IMR-90 (cell line): ENCODE measurements at places on chromosomes 7 and 10. TPM values are rescaled to one million over a fixed set of nuclear protein-coding genes. Genes with fewer than 3 reads are reported as not detected.

GRCh38 chr10:121522831-121523230 is 75.4 kb downstream of the FGFR2 start:
- H3K27me3 ChIP-seq, result no peaks in the 10 kb centered on the region
- no peak overlapping the region for H3K4me3 ChIP-seq
- H3K4me1 ChIP-seq, result no peaks in the 10 kb centered on the region
- no peak for DNase-seq
- no peak overlapping the region for H3K27ac ChIP-seq

INMT gene
- total RNA-seq, result 1.7 and 2.2 TPM in 2 replicates

- H3K4me3 ChIP-seq, result peak overlapping the region; percentile 40
- peaks cover 9% of the 10 kb centered on the region for H3K36me3 ChIP-seq
- H3K27me3 ChIP-seq, result no peaks in the 10 kb centered on the region
- peaks cover 18% of the 10 kb centered on the region for H3K4me1 ChIP-seq
- peak; percentile 72 for DNase-seq
Measured at GRCh38 chr7:27143950-27144780, 684 bp upstream of the HOXA5 start.

DNA sequence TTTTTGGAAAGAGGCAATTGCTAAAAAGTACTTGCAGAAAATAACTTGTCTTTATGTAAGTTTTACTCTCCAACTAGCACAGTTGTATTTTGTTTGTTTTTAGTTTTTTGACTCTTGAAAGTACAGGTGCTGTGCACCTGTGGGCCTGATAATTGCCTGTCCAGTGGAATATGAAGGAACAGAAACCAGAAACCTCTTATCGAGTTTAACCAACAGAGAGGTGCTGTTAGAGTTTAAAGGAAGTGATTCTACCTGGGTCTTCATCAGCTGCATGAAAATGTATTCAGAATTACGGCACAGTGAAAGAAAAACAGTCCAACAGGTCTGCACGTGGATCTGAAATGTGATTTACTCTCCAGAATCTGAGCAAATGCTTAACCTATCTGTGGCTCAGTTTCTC is 326.6 kb upstream of the POM121L12 start:
- no peaks in the 10 kb centered on the region for H3K4me1 ChIP-seq
- DNase-seq, result no peak
- H3K27ac ChIP-seq, result no peak overlapping the region

HOGA1 gene
- 0.36 and 0.56 TPM in 2 replicates for total RNA-seq

ZNF138 gene
- total RNA-seq, result 3.6 and 6.1 TPM in 2 replicates

DNA sequence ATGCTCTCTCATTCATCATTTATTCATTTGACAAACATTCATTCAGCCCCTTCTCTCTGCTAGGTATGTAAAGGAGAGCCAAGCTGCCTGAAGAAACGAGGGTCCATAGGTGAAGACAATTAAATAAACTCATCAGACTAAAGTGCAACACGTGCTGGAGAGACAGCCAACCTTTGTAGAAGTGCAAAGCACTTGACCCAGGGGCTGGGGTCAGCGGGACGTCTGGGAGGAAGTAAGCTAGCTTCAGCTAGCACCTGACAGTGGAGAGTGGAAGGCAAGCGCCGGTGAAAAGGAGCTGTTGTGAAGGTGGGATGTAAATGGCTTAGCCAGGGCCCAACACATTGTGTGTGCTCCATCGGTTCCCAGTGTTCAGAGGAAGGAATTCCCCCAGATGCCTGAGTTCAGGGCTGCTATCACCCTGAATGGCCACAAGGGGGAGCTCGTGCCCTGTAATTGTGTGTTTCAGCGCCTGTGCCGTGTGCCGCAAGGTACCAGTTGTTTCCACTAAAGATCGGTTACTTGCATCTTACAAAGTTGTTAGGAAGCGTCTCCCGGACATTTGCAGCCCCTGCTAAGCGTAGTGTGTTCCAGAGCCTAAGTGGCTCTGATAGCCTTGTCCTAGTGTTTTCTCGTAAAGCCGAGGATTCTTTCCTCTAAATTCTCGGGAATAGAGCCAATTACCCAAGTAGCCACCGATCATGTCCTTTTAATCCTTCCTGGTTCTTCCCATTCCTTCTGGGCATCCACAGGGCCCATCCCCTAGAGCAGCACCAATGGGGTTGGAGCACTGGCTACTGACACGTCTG is 30.6 kb downstream of the TLX1 start:
- peak overlapping the region; percentile 28 for H3K4me3 ChIP-seq
- peaks cover 40% of the 10 kb centered on the region for H3K27me3 ChIP-seq
- H3K27ac ChIP-seq, result no peak overlapping the region
- no peaks in the 10 kb centered on the region for H3K36me3 ChIP-seq
- DNase-seq, result peak; percentile 65
- no peaks in the 10 kb centered on the region for H3K4me1 ChIP-seq

LDB3 gene
- total RNA-seq, result 0.28 and 0.36 TPM in 2 replicates

DNA sequence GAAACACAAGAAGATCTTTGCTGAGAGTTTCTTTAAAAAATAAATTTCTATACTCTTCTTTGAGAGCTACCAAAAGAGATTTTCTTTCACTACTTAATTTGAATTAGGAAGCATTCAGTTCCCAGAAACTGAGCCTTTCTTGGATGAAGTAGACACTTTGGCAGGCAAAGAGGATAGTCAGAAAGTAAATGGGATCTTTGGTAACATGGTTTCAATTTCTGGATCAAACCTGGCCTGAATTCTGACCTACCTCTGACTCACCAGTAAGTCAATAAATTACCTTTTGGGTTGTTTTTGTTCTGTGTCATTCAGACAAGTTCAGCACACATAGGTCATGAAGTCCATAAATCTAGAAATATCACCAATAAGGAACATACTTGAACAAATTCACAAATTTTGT is 26.8 kb upstream of the CABCOCO1 start:
- H3K27ac ChIP-seq, result peak overlapping the region; percentile 33; the same call in 1 of the 2 replicates
- H3K4me3 ChIP-seq, result no peak overlapping the region
- H3K36me3 ChIP-seq, result no peaks in the 10 kb centered on the region
- peak; percentile 76 for DNase-seq
- peaks cover 12% of the 10 kb centered on the region for H3K4me1 ChIP-seq

GRCh38 chr7:47647181-47647917 is 65.4 kb upstream of the TNS3 start:
- H3K36me3 ChIP-seq, result no peaks in the 10 kb centered on the region
- H3K4me3 ChIP-seq, result no peak overlapping the region
- H3K27me3 ChIP-seq, result no peaks in the 10 kb centered on the region; the same call in 1 of the 2 replicates
- H3K4me1 ChIP-seq, result peaks cover 24% of the 10 kb centered on the region
- no peak for DNase-seq

DNA sequence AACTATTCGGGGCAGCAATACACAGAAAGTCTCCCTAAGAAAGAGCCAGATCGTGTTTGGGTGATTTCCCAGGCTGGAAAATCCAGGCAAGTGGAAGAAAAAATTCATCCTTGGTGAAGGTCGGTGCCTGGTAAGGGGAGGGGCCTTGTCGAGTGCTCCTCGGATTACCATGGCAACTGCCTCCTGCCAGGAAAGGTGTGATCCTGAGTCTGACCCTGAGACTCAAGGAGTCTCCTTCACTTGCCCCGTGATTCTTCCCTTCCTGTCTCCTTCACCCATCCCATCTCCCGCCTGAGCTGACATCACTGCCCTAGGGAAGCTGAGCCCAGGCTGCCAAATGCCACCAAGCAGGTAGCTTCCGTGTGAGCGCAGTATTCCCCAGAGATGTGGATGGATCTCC is 112.2 kb downstream of the MYL10 start:
- H3K4me3 ChIP-seq, result no peak overlapping the region
- H3K4me1 ChIP-seq, result peaks cover 25% of the 10 kb centered on the region
- peaks cover 5% of the 10 kb centered on the region; the same call in 1 of the 2 replicates for H3K27me3 ChIP-seq
- no peak overlapping the region for H3K27ac ChIP-seq
- DNase-seq, result no peak
- H3K36me3 ChIP-seq, result no peaks in the 10 kb centered on the region

- no peak for DNase-seq
- H3K4me3 ChIP-seq, result no peak overlapping the region
- H3K27me3 ChIP-seq, result no peaks in the 10 kb centered on the region
- H3K36me3 ChIP-seq, result no peaks in the 10 kb centered on the region
- no peaks in the 10 kb centered on the region for H3K4me1 ChIP-seq
Measured at GRCh38 chr7:148334959-148335577, 255.5 kb upstream of the C7orf33 start.

GRCh38 chr10:94183666-94184264 is 179.0 kb downstream of the NOC3L start:
- H3K36me3 ChIP-seq, result no peaks in the 10 kb centered on the region
- peak; percentile 100 for DNase-seq
- peaks cover 13% of the 10 kb centered on the region for H3K4me1 ChIP-seq
- H3K27ac ChIP-seq, result peak overlapping the region; percentile 91; the same call in 1 of the 2 replicates
- H3K27me3 ChIP-seq, result no peaks in the 10 kb centered on the region

GRCh38 chr10:76723844-76724243 is 913.8 kb downstream of the KCNMA1 start:
- no peak for DNase-seq
- peaks cover 6% of the 10 kb centered on the region for H3K27me3 ChIP-seq
- H3K36me3 ChIP-seq, result no peaks in the 10 kb centered on the region
- H3K4me1 ChIP-seq, result no peaks in the 10 kb centered on the region
- H3K27ac ChIP-seq, result no peak overlapping the region

GALNT11 gene
- 24.4 and 31.9 TPM in 2 replicates for total RNA-seq

CLDN3 gene
- 0.18 TPM in 1 of 2 replicates, not detected in the other for total RNA-seq

GRCh38 chr10:124949543-124949942 is 7.6 kb downstream of the ZRANB1 start:
- H3K4me1 ChIP-seq, result peaks cover 8% of the 10 kb centered on the region
- peak; percentile 26 for DNase-seq
- H3K27ac ChIP-seq, result no peak overlapping the region; the same call in 1 of the 2 replicates
- H3K4me3 ChIP-seq, result no peak overlapping the region
- H3K27me3 ChIP-seq, result no peaks in the 10 kb centered on the region
- H3K36me3 ChIP-seq, result peaks cover 18% of the 10 kb centered on the region

GRCh38 chr7:33432821-33433220 is 303.5 kb downstream of the BBS9 start:
- H3K36me3 ChIP-seq, result no peaks in the 10 kb centered on the region
- H3K27me3 ChIP-seq, result no peaks in the 10 kb centered on the region
- no peaks in the 10 kb centered on the region for H3K4me1 ChIP-seq
- H3K27ac ChIP-seq, result no peak overlapping the region
- no peak overlapping the region for H3K4me3 ChIP-seq

DNA sequence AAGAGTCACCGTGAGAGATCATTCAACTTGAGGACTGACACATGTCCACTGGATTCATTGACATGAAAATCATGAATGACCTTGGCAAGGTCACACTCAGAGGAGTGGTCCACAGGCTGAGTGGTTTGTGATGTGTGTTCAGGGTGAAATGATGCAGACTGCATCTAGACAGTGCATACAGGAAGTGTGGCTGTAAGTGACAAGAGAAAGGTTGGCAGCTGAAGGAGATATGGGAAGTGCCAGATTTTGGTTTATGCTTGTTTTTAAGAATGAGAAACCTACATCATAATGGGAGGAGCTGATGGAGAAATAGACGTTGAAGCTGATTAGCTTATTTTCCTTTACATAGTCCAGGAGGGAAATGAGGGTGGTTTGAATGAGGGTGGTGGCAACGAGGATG is 64.8 kb upstream of the VIPR2 start:
- no peak for DNase-seq
- no peak overlapping the region for H3K27ac ChIP-seq
- H3K4me3 ChIP-seq, result no peak overlapping the region
- no peaks in the 10 kb centered on the region for H3K27me3 ChIP-seq

C10orf62 gene
- total RNA-seq, result not detected in 2 replicates

TEX36 gene
- not detected in 2 replicates for total RNA-seq

SLC26A5 gene
- total RNA-seq, result not detected in 2 replicates

BET1 gene
- total RNA-seq, result 9.9 and 36.4 TPM in 2 replicates

- no peaks in the 10 kb centered on the region for H3K36me3 ChIP-seq
- no peak overlapping the region for H3K27ac ChIP-seq
- no peaks in the 10 kb centered on the region for H3K4me1 ChIP-seq
- no peak overlapping the region for H3K4me3 ChIP-seq
- H3K27me3 ChIP-seq, result peaks cover 9% of the 10 kb centered on the region
- DNase-seq, result no peak
Measured at GRCh38 chr10:48907730-48908129, 31.9 kb downstream of the LRRC18 start.

DNA sequence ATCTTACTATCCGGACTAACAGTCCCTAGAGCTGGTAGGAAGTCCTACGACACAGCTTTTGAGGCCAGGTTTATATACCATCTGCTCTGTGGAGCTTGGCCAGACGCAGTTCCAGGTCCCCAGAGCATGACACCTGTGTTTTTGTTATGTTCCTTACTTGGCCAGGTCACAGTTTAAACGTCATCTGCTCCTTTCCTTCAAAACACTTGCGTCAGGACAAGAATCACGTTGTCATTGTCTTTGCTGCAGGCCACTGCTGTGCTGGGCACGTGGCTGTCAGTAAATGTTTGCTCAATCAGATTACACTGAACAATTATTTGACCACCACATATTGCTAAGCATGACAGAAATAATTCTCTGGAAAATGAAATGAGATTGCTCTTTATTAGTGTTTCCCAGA is 23.9 kb downstream of the SLC18A2 start:
- peaks cover 4% of the 10 kb centered on the region for H3K27me3 ChIP-seq
- no peaks in the 10 kb centered on the region for H3K4me1 ChIP-seq
- H3K4me3 ChIP-seq, result no peak overlapping the region
- H3K36me3 ChIP-seq, result no peaks in the 10 kb centered on the region

DNA sequence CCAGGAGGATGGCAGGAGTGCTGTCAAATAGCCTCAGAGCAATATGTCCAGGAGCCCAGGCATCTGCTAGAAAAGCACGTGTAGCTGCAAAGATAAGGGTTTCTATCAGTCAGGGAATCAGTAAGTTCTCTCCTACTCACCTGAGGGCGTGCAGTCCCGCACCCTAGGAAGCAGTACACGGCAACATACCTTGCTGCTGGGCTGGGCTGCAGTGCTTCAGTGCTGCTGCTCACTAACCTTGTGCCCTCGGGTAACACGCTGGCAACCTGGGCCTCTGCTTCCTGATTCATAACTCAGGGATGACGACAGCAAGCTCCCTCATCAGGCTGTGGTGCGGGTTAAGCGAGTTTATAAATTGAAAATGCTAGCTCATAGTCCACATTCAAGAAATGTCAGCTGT is 29.5 kb upstream of the CCNY start:
- DNase-seq, result peak; percentile 50
- no peaks in the 10 kb centered on the region for H3K36me3 ChIP-seq
- no peak overlapping the region for H3K27ac ChIP-seq
- no peaks in the 10 kb centered on the region for H3K27me3 ChIP-seq

GRCh38 chr7:101857358-101857811 is 40.0 kb downstream of the CUX1 start:
- DNase-seq, result no peak
- H3K4me1 ChIP-seq, result peaks cover 12% of the 10 kb centered on the region
- no peak overlapping the region for H3K4me3 ChIP-seq
- H3K36me3 ChIP-seq, result no peaks in the 10 kb centered on the region
- H3K27ac ChIP-seq, result no peak overlapping the region

DNA sequence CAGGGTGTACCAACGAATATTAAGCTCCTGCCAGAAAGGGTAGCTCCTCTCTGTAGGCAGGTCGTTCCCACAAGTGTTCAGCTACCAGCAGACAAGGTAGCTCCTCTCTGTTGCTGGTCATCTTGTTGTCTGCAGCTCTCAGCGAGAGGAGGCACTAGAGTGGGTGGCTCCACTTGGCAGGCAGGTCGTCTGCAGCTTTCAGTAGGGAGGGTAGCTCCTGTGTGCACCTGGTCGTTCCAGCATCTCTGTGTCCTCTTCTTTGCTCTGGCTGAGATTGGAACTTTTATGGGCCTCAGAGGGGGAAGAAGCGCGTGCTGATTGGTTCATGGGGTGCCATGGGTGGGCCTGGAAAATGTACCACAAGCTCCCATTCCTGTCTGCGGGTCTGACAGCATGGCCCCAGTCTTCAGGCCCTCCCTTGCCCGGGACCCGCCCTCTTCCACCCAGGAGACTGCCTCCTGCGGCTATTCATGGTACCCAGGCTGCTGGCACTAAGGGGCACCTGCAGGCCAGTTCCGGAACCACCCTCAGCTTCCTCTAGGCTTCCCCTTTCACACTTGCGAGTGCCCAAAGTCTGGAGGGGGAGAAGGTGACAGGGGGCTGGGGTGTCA is 63.9 kb upstream of the CACNA2D1 start:
- peaks cover 5% of the 10 kb centered on the region for H3K27me3 ChIP-seq
- peaks cover 2% of the 10 kb centered on the region for H3K4me1 ChIP-seq
- H3K4me3 ChIP-seq, result no peak overlapping the region

- no peaks in the 10 kb centered on the region for H3K4me1 ChIP-seq
- no peak for DNase-seq
- no peaks in the 10 kb centered on the region for H3K36me3 ChIP-seq
Measured at GRCh38 chr7:92854501-92855238, 18.3 kb upstream of the CDK6 start.
